ENCODE measurements at places on chromosomes 13 and 19.
A peak's percentile ranks its signal among the peaks of the same experiment; 100 is the strongest.

DNA sequence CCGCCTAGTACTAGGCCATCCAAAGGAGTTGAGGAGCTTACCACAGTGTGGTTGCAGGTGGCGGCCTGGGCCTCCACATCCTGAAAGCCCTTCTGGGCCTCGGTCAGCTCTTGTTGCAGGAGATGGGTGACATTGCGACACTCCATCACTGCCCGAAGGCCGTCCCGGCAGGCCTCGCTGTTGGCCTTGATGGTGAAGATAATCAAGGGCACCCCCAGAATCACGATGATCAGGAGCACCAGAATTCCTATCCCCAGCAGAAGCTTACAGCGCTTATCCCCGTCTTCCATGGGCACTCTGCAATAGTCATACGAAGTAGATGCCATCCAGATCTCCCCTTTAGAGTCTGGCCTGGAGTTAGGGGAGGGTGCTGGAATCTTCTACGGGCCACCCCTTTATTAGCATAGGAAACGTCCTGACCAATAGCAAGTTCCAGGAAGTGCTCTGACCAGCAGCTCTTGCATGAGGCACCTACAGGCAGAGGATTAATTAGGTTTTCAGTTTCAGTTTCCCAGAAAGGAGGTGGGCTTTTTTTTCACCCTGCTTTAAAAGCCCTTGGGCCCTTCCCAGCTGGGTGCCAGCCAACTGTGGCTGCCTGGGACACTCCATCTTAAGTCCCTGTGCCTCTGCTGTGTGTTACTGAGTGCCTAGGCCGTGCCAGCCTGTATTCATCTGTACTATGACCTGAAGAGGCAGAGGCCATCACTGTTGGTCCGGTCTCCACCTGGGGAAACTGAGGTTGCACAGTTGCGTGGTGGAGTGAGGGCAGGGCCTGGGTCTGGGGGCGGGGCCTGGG lies at the start of gene BST2:
Gene BST2 (minus strand): TSS at position 381 of the 796 bp plus-strand sequence. CDS start 55 bp downstream, at position 326.
- no peak for DNase-seq

- DNase-seq, result no peak
These were observed 18.5 kb downstream of the TNFRSF19 start for GRCh38 chr13:23588666-23589065.

GRCh38 chr19:47187335-47187655 lies 43.7 kb downstream of the BBC3 start:
- DNase-seq, result no peak

DNA sequence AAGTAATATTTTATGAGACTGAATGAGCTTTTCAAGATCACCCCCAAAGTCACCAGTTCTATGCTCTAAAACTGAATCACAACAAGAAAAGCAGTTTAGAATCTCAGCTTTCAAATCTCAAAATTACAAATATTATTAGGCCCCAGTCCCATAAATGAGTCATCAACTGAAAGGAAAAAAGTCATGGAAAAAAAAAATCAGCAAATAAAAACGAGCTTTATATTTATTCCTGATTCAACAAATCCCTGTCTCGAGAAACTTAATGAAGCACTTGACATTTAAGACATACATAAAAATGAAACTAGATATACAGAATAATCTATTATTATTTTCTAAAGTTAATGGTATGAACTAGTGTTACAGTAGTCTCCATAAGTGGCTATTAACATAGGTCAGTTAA lies 203.0 kb downstream of the DIAPH3 start:
- no peak for DNase-seq

DNA sequence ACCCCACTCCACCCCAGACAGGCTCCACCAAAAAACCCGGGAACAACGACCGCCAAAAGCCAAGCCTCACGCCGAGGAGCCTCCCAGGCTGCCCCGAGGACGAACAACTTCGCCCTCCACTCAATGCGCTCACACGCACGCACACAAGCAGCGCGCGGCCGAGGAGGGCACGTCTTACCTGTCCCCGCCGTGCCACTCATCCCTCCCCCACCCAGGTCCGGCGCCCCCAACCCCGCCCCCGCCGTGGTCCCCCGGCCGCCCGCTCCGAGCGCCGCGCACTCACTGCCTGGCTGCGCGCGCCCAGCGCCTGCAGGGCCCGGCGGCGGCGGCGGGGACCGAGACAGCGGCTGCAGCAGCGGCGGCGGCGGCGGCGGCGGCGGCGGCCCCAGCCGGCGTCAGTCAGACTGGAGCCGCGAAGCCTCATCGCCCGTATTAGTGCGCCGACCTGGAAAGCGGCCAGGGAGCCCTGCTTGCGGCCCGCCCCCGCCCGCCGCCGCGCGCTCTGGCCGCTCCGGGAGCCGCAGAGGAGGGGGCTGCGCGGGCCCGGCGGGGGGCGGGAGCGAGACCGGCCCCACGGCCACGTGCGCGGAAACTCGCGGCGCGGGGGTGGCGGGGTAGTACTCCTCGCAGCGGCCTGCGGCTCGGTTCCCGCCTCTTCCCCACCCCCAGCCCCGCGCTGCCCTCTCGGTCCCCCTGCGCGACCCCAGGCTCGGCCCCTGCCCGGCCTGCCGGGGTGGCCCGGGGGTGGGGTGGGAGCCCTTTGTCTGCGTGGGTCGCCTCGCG lies at the start of gene SMAD9:
Gene SMAD9 (minus strand): TSS at position 406 of the 783 bp plus-strand sequence. CDS start 40,549 bp downstream, outside the sequence.
- DNase-seq, result peak; percentile 16

GRCh38 chr19:5434970-5435641 lies 20.1 kb upstream of the ZNRF4 start:
- peak; percentile 41 for DNase-seq

DNA sequence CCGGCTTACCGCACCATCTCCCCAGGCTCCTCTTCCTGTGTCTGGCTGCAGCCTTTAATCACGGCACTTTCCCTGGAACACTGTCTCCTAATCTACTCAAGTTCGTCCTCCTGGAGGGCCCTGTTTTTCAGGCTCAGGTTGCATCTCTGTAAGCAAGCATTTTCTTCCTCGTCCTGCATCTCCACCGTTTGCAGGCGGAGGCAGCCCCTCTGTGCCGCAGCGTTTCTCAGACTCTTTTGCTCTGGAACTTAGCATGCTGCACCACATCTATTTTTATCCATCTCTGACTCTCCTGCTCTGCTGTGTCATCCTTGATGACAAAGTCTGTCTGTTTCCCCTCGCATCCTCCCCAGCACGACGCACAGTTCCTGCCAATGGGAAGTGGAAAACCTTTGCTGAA lies 117.5 kb downstream of the ATP8A2 start:
- DNase-seq, result no peak

- DNase-seq, result no peak
These were observed 7.2 kb downstream of the PALM3 start for GRCh38 chr19:14054721-14055120.

GRCh38 chr19:4012975-4013634 lies 5.6 kb downstream of the PIAS4 start:
- no peak for DNase-seq

DNA sequence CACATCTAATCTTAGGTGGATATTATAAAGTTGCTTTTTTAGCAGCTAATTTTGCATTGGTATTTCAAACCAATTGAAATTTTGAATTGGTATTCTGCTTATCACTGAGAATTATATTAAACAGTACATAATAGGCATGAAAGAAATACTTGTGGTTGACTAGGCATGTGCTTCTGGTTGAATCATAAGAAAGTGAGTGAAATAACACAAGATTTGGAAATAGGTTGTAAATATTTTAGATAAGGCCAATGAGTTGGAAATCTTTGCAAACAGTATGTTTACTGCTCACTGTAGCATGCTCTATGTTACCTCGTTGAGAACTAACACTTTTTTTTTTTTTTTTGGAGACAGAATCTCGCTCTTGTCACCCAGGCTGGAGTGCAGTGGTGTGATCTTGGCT lies 66.8 kb upstream of the RFC3 start:
- DNase-seq, result no peak

- no peak for DNase-seq
These were observed 53.2 kb downstream of the CRTC1 start for GRCh38 chr19:18736415-18737336.

Measured in stimulated activated CD4-positive, alpha-beta T cell treated with anti-CD3 and anti-CD28 coated beads, Interleukin-4, amount 100 ng/mL, for 48 hours (primary cell).